ENCODE measurements at places on chromosomes 12 and 14.

- H3K36me3 ChIP-seq: no peaks in the 10 kb centered on the region
- H3K4me1 ChIP-seq: peaks cover 41% of the 10 kb centered on the region
- H3K4me3 ChIP-seq: peak overlapping the region; percentile 2
- no peaks in the 10 kb centered on the region for H3K27me3 ChIP-seq
Measured at GRCh38 chr12:91877022-91877421, 268.6 kb downstream of the BTG1 start.

- H3K4me1 ChIP-seq: no peaks in the 10 kb centered on the region
- DNase-seq: no peak
- H3K4me3 ChIP-seq: no peak overlapping the region
Measured at GRCh38 chr12:83462419-83462818, 775.7 kb downstream of the TMTC2 start.

DNA sequence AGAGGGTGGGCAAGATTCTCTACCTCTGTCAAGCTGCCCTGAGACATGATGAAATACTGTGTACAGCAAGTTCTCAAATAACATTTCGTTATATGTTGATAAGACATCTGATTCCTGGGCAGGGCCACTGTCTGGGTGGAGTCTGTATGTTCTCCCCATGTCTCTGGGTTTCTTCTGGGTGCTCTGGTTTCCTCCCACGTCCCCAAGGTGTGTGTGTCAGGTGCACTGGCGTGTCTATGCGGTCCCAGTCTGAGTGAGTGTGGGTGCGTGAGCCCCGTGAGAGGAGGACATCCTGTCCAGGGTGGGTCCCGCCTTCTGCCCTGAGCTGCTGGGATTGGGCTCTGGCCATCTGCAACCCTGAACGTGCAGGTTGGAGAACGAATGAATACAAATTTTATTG, 29.6 kb downstream of the KCTD10 start:
- no peaks in the 10 kb centered on the region for H3K27me3 ChIP-seq
- DNase-seq: no peak
- no peaks in the 10 kb centered on the region for H3K4me1 ChIP-seq
- H3K4me3 ChIP-seq: no peak overlapping the region

GRCh38 chr14:90693413-90693812, 122.8 kb downstream of the TTC7B start:
- no peak overlapping the region for H3K27ac ChIP-seq
- no peak overlapping the region for H3K4me3 ChIP-seq
- DNase-seq: no peak
- H3K36me3 ChIP-seq: no peaks in the 10 kb centered on the region
- no peaks in the 10 kb centered on the region for H3K4me1 ChIP-seq
- H3K27me3 ChIP-seq: no peaks in the 10 kb centered on the region

- no peak for DNase-seq
- H3K36me3 ChIP-seq: peaks cover 20% of the 10 kb centered on the region
- H3K27ac ChIP-seq: no peak overlapping the region
- H3K4me1 ChIP-seq: no peaks in the 10 kb centered on the region
- no peak overlapping the region for H3K4me3 ChIP-seq
Measured at GRCh38 chr12:124015494-124016461, 42.8 kb downstream of the ZNF664 start.

- no peaks in the 10 kb centered on the region for H3K36me3 ChIP-seq
- no peak overlapping the region for H3K27ac ChIP-seq
- no peak for DNase-seq
- no peak overlapping the region for H3K4me3 ChIP-seq
Measured at GRCh38 chr14:89296281-89296745, 120.7 kb downstream of the FOXN3 start.

DNA sequence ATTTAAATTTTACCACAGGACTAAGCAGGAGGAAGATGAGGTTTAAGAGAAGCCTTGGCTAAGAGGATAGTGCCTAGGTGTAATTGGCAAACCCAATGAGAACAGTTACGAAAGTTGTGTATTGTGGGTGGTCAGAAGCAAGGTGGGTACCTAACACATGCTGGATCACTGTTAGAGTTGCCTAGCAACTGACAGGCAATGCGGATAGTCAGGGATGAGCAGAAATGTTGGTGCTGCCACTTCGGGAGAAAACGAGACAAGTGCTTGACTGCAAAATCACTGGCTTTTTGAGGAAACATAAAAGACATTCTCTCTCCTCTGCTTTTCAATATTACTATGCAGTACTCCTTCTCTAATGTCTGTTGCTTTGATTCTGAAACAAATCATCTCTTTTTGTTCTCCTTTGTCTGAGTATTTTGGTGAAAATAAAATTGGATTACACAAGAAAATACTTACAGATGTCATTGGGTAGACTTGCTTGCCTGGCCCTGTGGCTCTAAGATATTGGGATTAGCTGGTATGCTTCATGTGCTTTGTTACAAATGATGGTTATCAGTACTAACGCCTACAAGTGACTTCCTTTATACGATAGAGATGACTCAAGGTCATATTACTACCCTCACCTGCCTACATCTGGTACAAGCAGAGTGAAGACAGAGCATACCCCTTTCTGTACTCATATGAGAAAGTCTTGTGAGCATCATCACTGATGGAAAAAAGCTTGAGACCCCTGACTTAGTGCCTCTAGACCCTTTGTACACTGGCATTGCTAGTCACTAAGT, 48.0 kb downstream of the TDP1 start:
- DNase-seq: no peak
- no peaks in the 10 kb centered on the region for H3K4me1 ChIP-seq
- H3K36me3 ChIP-seq: peaks cover 24% of the 10 kb centered on the region
- H3K27ac ChIP-seq: no peak overlapping the region

- H3K4me1 ChIP-seq: no peaks in the 10 kb centered on the region
- no peaks in the 10 kb centered on the region for H3K27me3 ChIP-seq
- no peak overlapping the region for H3K4me3 ChIP-seq
- H3K27ac ChIP-seq: no peak overlapping the region
- DNase-seq: no peak
Measured at GRCh38 chr12:12238605-12239004, 28.2 kb downstream of the LRP6 start.

- H3K36me3 ChIP-seq: no peaks in the 10 kb centered on the region
- H3K4me1 ChIP-seq: no peaks in the 10 kb centered on the region
- DNase-seq: no peak
- no peak overlapping the region for H3K27ac ChIP-seq
- no peak overlapping the region for H3K4me3 ChIP-seq
Measured at GRCh38 chr14:72815430-72815829, 78.5 kb downstream of the DPF3 start.

DNA sequence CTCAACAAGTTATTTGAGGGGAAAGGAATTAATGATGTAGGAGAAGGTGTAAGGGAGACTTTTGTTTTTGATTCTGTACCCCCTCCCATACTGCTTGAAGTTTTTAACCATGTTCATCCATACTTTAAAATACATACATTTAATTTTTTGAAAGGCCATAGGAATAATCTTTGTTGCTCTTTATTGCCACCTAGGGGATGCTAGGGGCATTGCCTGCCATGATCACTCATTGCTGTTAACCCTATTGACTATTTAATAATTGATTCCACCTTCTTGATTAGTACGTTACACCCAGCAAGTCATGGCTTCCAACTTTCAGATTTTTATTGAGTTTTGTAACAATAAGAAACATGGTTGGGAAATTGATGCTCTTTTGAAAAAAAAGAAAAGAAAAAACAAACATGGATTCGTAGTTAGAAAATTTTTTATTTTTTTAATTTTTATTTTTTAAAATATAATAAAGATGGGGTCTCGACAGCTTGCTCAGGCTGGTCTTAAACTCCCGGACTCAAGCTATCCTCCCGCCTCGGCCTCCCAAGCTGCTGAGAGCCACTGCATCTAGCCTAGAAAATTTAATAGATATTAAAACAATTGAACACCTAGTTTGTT, 8.5 kb upstream of the PRKAB1 start:
- peaks cover 2% of the 10 kb centered on the region for H3K4me1 ChIP-seq
- H3K27me3 ChIP-seq: no peaks in the 10 kb centered on the region
- no peak overlapping the region for H3K4me3 ChIP-seq

DNA sequence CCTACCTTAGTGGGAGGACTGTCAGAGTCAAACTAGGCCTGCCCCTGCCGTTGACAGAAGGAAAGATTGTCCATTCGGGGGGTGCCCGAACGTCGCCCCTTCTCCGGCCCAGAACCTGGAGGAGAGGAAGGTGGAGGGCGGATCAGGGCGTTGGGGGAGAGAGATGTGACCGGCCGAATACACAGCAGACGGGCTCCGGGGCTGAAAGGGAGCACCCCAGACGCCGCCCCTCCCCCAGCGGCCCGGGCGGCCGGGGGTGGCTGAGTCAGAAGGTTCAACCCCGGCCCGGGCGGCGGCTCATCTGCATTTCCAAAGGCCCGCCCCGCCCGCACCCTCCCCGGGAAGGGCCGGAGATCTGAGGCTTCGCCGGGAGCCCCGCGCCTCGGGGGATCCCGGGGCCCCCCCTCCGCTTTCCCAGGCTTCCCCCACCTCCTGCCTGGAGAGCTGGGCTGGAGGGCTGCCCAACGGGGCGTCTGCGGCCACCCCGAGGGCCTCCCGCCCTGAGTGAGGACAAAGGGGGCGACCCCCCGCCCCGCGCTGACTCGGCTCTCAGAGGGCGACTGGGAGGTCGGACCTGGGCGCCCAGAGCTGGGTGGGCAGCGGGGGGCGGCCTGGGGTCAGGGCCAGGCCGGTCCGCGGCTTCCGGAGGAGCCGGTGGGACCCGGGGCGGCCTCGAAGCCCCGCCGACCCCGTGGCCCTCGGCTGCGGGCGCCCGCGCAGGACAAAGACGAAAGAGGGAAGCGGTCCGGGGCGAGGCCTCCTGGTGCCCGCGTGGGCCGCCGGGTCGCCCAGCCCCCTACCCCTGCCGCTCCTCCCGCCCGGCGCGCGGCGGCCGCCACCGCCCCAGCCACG, 3.7 kb upstream of the SETD1B start:
- peak; percentile 67 for DNase-seq
- peak overlapping the region; percentile 98 for H3K27ac ChIP-seq
- peaks cover 17% of the 10 kb centered on the region for H3K36me3 ChIP-seq
- no peaks in the 10 kb centered on the region for H3K27me3 ChIP-seq
- H3K4me3 ChIP-seq: peak overlapping the region; percentile 82
- H3K4me1 ChIP-seq: peaks cover 20% of the 10 kb centered on the region

DNA sequence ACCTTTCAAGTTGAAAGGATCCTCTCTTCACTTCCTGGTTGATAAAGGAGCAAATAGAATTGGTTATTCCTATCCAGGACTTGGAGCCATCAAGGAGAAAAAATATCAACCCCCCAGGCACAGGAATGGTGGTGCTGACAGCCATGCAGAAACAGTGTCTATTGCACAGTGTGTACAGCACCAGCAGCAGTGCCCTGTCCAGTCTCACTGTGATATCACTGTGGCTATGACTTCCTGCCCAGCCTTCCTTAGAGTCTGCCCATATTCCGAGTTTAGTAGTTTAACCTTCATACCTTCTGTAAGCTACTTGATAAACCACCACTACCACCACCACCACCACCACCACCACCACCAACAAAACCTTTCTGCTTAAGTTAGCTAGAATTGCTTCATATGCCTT, 45.1 kb upstream of the FERMT2 start:
- H3K27ac ChIP-seq: no peak overlapping the region
- no peak for DNase-seq
- no peaks in the 10 kb centered on the region for H3K36me3 ChIP-seq
- H3K4me1 ChIP-seq: no peaks in the 10 kb centered on the region
- H3K27me3 ChIP-seq: no peaks in the 10 kb centered on the region

DNA sequence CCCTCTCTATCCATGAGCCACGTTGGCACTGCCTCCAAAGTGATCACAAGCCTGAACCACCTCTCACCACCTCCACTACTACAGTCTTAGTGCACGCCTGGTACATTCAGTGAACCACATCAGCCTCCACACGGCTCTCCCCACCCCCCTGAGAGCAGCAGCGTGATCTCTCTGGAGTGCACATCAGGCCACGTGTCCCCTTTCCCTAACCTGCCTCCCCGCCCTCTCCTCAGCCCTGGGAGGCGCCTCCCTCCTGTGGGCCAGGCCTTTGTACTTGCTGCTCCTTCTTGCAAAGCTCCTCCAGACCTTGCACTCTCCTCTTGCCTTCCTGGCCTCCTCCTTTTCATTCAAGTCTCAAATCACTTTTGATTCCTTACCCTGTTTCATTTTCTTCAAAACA, 49.8 kb downstream of the SLC6A12 start:
- H3K4me1 ChIP-seq: no peaks in the 10 kb centered on the region
- no peak overlapping the region for H3K4me3 ChIP-seq
- no peak overlapping the region for H3K27ac ChIP-seq

GRCh38 chr12:55874443-55874842, 31.7 kb upstream of the MMP19 start:
- no peaks in the 10 kb centered on the region for H3K36me3 ChIP-seq
- no peak overlapping the region for H3K4me3 ChIP-seq
- H3K27me3 ChIP-seq: no peaks in the 10 kb centered on the region
- H3K27ac ChIP-seq: no peak overlapping the region
- no peak for DNase-seq

DNA sequence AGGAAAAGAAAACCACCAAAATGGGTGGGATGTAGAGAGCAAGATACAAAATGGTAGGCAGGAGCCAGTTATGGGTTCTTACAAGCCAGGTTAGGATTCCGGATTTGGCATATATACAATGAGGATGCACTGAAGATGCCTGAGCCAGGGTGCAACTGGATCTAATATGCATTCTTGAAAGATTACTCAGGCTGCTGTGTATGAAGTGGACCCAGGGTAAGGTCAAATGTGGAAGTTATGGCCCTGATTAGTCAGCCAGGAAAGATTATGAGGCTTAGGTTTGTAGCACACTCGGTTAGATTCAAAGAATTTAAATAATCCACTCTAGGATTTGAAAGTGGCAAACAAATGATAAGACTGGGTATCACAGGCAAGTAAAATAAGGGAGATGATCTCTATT, 1750.7 kb upstream of the FLRT2 start:
- no peak overlapping the region for H3K27ac ChIP-seq
- H3K4me3 ChIP-seq: no peak overlapping the region
- H3K4me1 ChIP-seq: no peaks in the 10 kb centered on the region

DNA sequence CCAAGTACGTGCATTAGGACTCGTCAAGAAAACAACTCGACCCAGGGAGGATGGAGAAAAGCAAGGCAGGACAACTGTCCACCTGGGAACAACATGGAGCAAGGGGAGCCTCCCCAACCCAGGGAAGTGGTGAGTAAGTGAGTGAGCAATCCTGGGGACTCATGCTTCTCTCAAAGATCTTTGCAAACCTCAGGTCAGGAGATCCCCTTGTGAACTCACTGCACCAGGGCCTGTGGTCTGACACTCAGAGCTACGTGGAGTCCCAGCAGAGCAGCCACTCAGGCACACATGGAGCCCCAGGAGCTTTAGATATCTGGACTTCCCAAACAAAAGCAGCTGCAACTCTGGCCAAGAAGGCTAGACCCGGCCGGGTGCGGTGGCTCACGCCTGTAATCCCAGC, 12.2 kb upstream of the OR5AU1 start:
- H3K27me3 ChIP-seq: no peaks in the 10 kb centered on the region
- H3K27ac ChIP-seq: no peak overlapping the region
- no peaks in the 10 kb centered on the region for H3K4me1 ChIP-seq
- no peak overlapping the region for H3K4me3 ChIP-seq

- no peaks in the 10 kb centered on the region for H3K27me3 ChIP-seq
- H3K4me3 ChIP-seq: no peak overlapping the region
- H3K4me1 ChIP-seq: no peaks in the 10 kb centered on the region
- no peaks in the 10 kb centered on the region for H3K36me3 ChIP-seq
- no peak for DNase-seq
- no peak overlapping the region for H3K27ac ChIP-seq
Measured at GRCh38 chr12:41972598-41972997, 172.1 kb downstream of the GXYLT1 start.

All from effector memory CD4-positive, alpha-beta T cell (primary cell).